Activated CD8-positive, alpha-beta T cell treated with anti-CD3 and anti-CD28 coated beads for 36 hours (primary cell): ENCODE measurements at places on chromosomes 3 and 15. TPM values are rescaled to one million over a fixed set of nuclear protein-coding genes. Genes with fewer than 3 reads are reported as not detected.

GRCh38 chr3:46549989-46550388 is 16.1 kb downstream of the LRRC2 start:
- H3K27me3 ChIP-seq = no peaks in the 10 kb centered on the region
- DNase-seq = no peak
- H3K4me3 ChIP-seq = no peak overlapping the region

- no peak for DNase-seq
- H3K27ac ChIP-seq = no peak overlapping the region
- no peaks in the 10 kb centered on the region for H3K27me3 ChIP-seq
- H3K4me3 ChIP-seq = no peak overlapping the region
- no peaks in the 10 kb centered on the region for H3K4me1 ChIP-seq
- H3K36me3 ChIP-seq = no peaks in the 10 kb centered on the region
Observed at GRCh38 chr3:116140100-116140689, 305.1 kb downstream of the LSAMP start.

GRCh38 chr3:170044795-170045244 is 7.0 kb downstream of the GPR160 start:
- no peaks in the 10 kb centered on the region for H3K27me3 ChIP-seq
- H3K36me3 ChIP-seq = no peaks in the 10 kb centered on the region
- DNase-seq = no peak
- no peak overlapping the region for H3K4me3 ChIP-seq

DNA sequence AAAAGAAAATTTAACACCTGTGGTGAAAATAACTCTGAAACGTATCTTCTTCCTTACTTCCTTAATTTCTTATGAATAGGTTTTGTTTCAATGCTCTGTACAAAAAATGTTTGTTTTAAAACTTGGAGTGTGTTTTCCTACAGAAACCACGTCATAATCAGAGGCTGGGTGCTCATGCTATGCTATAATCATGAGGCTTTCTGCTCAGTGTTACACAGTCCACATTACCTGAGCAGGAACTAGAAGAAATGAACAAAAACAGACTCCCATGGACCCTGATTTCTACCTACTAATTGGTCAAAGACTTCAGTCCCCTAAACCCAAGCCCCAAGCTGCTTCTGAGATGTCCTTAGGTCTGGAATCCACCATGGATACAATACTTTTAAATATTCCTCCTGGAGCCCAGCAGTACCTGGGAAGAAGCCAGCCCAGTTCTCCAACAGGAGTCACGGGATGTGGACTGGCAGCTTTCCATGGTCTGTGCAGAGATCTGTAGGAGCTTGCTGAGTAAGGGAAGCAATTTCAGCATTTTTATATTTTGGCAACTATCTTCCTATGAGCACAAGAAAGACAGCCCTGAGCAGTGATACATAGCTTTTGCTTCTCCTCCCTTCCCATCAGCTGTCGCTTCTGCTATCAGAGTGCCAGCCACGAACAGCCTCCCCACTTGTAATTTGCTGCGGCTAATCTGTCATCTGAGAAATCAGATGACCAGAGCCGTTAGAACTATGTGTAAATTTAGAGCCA is 65.6 kb downstream of the WDR72 start:
- H3K36me3 ChIP-seq = no peaks in the 10 kb centered on the region
- no peak overlapping the region for H3K27ac ChIP-seq
- DNase-seq = no peak
- H3K4me3 ChIP-seq = no peak overlapping the region
- no peaks in the 10 kb centered on the region for H3K4me1 ChIP-seq

- H3K27me3 ChIP-seq = peaks cover 2% of the 10 kb centered on the region
- no peak overlapping the region for H3K4me3 ChIP-seq
- DNase-seq = no peak
Observed at GRCh38 chr3:120438665-120439370, 12.0 kb downstream of the FSTL1 start.

DNA sequence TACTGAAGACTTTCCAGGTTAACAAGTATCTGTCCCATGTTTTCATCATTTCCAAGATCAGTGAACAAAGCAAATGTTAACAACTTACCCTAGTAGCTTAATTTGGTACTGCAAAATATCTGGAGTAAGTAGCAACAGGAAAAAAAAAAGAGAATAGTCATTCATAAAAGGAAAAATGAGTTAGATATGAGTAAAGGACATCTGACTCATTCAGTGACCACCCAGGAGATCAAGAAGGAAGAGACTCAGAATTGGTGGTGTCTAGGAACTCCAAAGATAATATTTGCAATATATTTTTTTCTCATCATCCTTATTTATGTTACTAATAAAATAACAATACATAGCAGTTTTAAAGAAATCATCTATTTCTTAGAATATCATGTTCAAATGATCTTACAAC is 253.8 kb upstream of the COL8A1 start:
- no peaks in the 10 kb centered on the region for H3K4me1 ChIP-seq
- H3K36me3 ChIP-seq = no peaks in the 10 kb centered on the region
- H3K4me3 ChIP-seq = no peak overlapping the region

- H3K36me3 ChIP-seq = no peaks in the 10 kb centered on the region
- H3K27ac ChIP-seq = no peak overlapping the region
- H3K4me3 ChIP-seq = no peak overlapping the region
- no peak for DNase-seq
Observed at GRCh38 chr15:91224755-91225380, 124.8 kb downstream of the SV2B start.

GRCh38 chr15:60633426-60633968 is 154.6 kb upstream of the ICE2 start:
- H3K27me3 ChIP-seq = no peaks in the 10 kb centered on the region
- H3K4me1 ChIP-seq = peaks cover 7% of the 10 kb centered on the region
- H3K4me3 ChIP-seq = no peak overlapping the region
- DNase-seq = no peak

DNA sequence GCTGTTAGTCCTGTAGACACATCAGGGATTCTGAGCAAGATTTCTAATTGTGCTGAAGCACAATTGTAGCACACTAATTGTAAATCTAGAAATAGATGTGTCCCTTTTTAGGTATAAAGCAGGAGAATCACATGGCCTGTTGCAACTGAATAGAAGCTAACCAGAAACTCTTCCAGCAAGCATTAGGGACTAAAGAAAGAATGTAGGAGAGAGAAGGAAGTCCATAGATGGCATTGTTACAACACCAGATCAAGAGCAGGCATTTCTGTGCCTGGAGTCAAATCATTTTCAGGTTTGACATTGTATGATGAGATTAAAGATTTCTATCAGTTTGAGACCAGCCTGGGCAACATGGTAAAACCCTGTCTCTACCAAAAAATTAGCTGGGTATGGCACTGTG is 27.4 kb downstream of the CALML4 start:
- no peak overlapping the region for H3K4me3 ChIP-seq
- H3K36me3 ChIP-seq = peaks cover 25% of the 10 kb centered on the region
- no peaks in the 10 kb centered on the region for H3K27me3 ChIP-seq
- DNase-seq = no peak
- H3K27ac ChIP-seq = no peak overlapping the region
- H3K4me1 ChIP-seq = peaks cover 6% of the 10 kb centered on the region

- H3K36me3 ChIP-seq = no peaks in the 10 kb centered on the region
- peaks cover 5% of the 10 kb centered on the region for H3K4me1 ChIP-seq
- H3K27me3 ChIP-seq = no peaks in the 10 kb centered on the region
- H3K4me3 ChIP-seq = no peak overlapping the region
- no peak overlapping the region for H3K27ac ChIP-seq
- no peak for DNase-seq
Observed at GRCh38 chr15:31280046-31280830, 46.4 kb upstream of the KLF13 start.

- H3K27ac ChIP-seq = peak overlapping the region; percentile 64
- H3K36me3 ChIP-seq = peaks cover 2% of the 10 kb centered on the region
- H3K4me1 ChIP-seq = peaks cover 30% of the 10 kb centered on the region
- peak overlapping the region; percentile 28 for H3K4me3 ChIP-seq
- DNase-seq = peak; percentile 66
Observed at GRCh38 chr15:75104804-75105557, 81.6 kb downstream of the PPCDC start.

GRCh38 chr3:129547241-129547640 is 4.3 kb downstream of the H1-8 start:
- H3K4me1 ChIP-seq = no peaks in the 10 kb centered on the region
- no peak overlapping the region for H3K4me3 ChIP-seq
- no peak for DNase-seq
- H3K27ac ChIP-seq = no peak overlapping the region

GRCh38 chr15:28981351-28981720 is 95.6 kb downstream of the APBA2 start:
- H3K27ac ChIP-seq = no peak overlapping the region
- H3K27me3 ChIP-seq = no peaks in the 10 kb centered on the region
- H3K36me3 ChIP-seq = peaks cover 6% of the 10 kb centered on the region
- peaks cover 23% of the 10 kb centered on the region for H3K4me1 ChIP-seq
- no peak overlapping the region for H3K4me3 ChIP-seq
- DNase-seq = no peak

GRCh38 chr3:56799251-56799882 is 2.4 kb downstream of the ARHGEF3 start:
- peaks cover 50% of the 10 kb centered on the region for H3K36me3 ChIP-seq
- peaks cover 48% of the 10 kb centered on the region for H3K4me1 ChIP-seq
- peak overlapping the region; percentile 92 for H3K27ac ChIP-seq

DNA sequence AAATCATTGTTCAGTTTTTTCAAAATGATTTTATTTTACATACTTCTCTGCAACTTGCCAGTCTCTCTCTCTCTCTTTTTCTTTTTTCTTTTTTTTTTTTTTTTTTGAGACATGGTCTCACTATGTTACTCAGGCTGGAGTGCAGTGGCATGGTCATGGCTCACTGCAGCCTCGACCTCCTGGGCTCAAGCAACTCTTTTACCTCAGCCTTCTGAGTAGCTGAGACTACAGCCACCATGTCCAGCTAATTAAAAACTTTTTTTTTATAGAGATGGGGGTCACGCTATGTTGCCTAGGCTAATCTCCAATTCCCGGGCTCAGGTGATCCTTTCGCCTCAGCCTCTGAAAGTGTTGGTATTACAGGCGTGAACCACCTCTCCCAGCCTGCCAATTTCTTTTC is 12.1 kb upstream of the ARID3B start:
- H3K36me3 ChIP-seq = no peaks in the 10 kb centered on the region
- DNase-seq = no peak
- H3K27me3 ChIP-seq = no peaks in the 10 kb centered on the region
- no peak overlapping the region for H3K27ac ChIP-seq
- H3K4me1 ChIP-seq = peaks cover 9% of the 10 kb centered on the region
- H3K4me3 ChIP-seq = no peak overlapping the region

DNA sequence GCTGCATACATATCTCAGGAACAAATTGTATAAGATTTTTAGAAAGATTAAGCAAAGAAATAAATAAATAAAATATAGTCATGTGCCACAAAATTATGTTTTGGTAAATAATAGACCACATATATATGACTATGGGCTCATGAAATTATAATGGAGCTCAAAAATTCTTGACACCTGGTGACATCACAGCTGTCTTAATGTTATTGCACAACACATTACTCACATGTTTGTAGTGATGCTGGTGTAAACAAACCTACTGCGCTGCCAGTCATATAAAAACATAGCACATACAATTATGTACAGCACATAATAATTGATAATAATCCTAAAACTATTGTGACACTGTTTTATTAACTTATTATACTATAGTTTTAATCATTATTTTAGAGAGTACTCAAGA is 1159.1 kb downstream of the SI start:
- DNase-seq = no peak
- H3K36me3 ChIP-seq = no peaks in the 10 kb centered on the region
- H3K27me3 ChIP-seq = no peaks in the 10 kb centered on the region

DNA sequence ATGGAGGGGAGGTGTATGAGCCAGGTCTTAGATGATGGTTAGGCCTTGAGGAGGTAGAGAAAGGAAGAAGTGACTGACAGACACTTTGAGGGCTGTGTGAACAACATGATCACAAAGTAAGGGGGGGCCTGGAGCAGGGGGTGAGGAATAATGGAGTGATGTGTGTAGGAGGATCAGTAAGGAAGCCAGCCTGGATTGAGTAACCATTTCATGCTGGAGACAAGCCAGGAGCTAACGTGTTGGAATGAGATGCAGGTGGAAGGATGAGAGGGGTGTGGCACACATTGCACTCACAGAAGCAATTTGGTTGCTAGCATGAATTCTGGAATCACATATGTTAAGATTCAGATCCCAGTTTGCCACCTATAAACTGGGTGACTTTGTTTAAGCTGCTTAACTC is 65.5 kb downstream of the BBX start:
- no peak overlapping the region for H3K27ac ChIP-seq
- no peak overlapping the region for H3K4me3 ChIP-seq
- no peak for DNase-seq
- no peaks in the 10 kb centered on the region for H3K27me3 ChIP-seq
- peaks cover 4% of the 10 kb centered on the region for H3K36me3 ChIP-seq
- H3K4me1 ChIP-seq = peaks cover 19% of the 10 kb centered on the region

DNA sequence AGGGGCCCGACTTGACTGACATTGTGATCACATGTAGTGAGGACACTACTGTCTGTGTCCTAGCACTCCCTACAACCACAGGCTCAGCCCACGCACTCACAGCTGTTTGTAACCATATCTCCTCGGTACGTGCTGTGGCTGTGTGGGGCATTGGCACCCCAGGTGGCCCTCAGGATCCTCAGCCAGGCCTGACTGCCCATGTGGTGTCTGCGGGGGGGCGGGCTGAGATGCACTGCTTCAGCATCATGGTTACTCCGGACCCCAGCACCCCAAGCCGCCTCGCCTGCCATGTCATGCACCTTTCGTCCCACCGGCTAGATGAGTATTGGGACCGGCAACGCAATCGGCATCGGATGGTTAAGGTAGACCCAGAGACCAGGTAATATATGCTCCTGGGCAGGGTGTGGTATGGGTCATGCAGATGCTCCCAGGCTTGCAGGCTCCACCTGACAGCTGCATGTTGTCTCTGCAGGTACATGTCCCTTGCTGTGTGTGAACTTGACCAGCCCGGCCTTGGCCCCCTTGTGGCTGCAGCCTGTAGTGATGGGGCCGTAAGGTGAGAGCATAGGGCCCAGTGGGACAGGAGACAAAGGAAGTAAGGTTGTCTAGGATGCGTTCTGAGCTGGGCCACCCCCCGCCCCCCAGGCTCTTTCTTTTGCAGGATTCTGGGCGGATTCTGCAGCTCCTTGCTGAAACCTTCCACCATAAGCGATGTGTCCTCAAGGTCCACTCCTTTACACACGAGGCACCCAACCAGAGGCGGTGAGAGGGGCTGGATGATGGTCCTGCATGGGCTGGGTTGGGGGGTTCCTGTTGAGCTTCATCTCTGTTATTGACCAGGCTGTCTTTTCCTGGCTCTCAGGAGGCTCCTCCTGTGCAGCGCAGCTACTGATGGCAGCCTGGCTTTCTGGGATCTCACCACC is 4.4 kb downstream of the DALRD3 start:
- DNase-seq = peak; percentile 67
- H3K27me3 ChIP-seq = no peaks in the 10 kb centered on the region
- H3K4me1 ChIP-seq = peaks cover 11% of the 10 kb centered on the region
- peaks cover 18% of the 10 kb centered on the region for H3K36me3 ChIP-seq

EXD1 gene
- total RNA-seq = not detected

TICRR gene
- total RNA-seq = 27.0 TPM

TMEM212 gene
- total RNA-seq = not detected

CIDEC gene
- total RNA-seq = not detected

PAQR5 gene
- total RNA-seq = 0.14 TPM

FNDC3B gene
- 10.6 TPM for total RNA-seq

NDN gene
- 3.0 TPM for total RNA-seq

IQCF5 gene
- total RNA-seq = not detected

PDZRN3 gene
- total RNA-seq = not detected

USP3 gene
- 58.6 TPM for total RNA-seq

C3orf20 gene
- 0.23 TPM for total RNA-seq
